ENCODE measurements at places on chromosomes 4 and X.
A peak's percentile ranks its signal among the peaks of the same experiment; 100 is the strongest.

- DNase-seq: no peak
Measured at GRCh38 chr4:182528819-182529218, 285.6 kb downstream of the TENM3 start.

GRCh38 chrX:37485429-37485828, 86.0 kb upstream of the LANCL3 start:
- DNase-seq: no peak

DNA sequence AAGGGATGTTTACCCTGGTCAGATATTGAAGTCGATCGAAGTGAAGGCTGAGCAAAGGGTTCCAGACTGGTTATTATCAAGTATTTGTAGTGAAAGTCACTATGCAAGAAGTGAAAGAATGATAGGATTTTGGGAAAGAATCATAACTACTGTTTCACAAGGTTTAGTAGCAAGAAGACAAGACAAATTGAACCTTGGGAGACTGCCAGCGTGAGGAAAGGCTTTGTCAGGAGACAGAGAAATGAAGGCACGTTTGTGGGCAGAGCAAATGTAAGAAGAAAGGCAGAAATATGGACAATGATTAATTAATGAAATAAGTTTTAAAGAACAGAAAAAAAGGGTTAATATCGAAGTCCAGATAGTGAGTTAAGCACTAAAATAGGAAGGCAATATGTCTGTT, 456.8 kb downstream of the TRIML1 start:
- DNase-seq: no peak

- no peak for DNase-seq
Measured at GRCh38 chr4:144104509-144105130, 35.9 kb downstream of the GYPA start.

GRCh38 chr4:182806259-182807252, 110.6 kb downstream of the DCTD start:
- peak; percentile 45 for DNase-seq

- DNase-seq: no peak
Measured at GRCh38 chrX:71930298-71930697, 19.7 kb downstream of the NHSL2 start.

DNA sequence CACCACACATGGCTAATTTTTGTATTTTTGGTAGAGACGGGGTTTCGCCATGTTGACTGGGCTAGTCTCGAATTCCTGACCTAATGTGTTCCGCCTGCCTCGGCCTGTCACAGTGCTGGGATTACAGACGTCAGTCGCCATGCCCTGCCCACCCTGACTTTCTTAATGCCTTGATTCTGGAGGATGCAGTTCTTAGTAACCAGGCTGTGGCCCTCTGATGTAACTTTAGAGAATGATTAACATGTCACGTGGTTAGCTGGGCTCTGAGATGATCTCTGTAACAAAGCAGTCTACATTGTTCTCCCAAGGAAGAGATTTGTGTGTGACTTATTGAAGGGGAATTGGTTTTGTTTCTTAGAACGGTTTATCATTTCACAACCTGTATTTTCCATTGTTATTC, 30.6 kb downstream of the ANK2 start:
- DNase-seq: no peak

GRCh38 chr4:81030981-81031791, 678 bp downstream of the BMP3 start:
- peak; percentile 0 for DNase-seq

DNA sequence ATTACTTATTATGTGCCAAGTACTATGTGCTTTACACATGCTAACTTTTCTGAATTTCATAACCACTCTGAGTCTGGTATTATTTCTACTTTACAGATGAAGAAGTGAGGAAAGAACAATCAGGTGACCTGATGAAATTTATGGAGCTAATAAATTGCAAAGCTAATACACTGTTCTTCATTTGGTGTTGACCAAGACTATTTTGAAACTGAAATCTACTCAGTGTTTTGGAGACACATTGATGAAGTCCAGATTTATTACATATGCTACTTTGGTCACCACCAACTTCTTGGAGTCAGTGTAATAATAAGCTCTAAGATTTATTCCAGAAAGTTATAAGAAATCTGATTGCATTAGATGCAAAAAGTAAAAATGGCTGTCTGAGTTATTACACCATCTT, 637.9 kb downstream of the FAT4 start:
- DNase-seq: no peak

DNA sequence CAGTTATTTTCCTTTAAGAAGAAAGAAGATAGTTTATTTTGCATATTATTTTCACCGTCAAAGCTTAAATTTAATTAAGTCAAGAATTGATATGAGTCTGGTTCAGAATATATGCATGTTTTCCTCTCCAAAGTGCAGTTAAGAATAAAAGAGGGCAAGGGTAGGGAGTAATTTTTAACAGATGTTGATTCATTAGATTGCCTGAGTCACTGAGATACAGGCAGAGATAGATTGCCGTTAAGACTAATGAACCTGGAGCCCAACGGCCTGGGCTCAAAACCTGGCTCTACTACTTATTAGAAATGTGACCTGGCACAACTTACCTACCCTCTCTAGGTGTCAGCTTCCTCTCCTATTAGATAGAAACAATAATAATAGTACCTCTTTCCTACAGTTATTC, 1037.4 kb upstream of the PABPC4L start:
- no peak for DNase-seq

DNA sequence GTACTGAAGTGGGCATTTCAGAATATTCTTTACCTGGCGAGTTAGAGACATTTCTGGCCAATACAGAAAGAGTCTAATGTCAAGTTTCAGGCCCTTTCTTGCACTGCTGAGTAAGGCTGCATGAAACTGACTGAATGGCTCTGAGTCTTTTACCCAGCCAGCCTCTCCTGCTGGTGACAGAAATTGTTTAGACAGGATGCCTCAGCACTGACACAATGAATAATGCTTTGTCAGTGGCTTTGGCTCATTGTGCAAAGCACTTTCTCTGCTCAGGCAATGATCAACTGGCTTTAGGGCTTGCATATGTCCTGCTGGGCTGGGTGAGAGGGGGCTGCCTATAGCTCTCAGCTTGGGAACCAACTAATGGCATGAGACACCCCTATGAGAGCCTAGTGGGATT, 45.5 kb downstream of the CLNK start:
- no peak for DNase-seq

- no peak for DNase-seq
Measured at GRCh38 chr4:8321771-8322170, 52.2 kb downstream of the HTRA3 start.

DNA sequence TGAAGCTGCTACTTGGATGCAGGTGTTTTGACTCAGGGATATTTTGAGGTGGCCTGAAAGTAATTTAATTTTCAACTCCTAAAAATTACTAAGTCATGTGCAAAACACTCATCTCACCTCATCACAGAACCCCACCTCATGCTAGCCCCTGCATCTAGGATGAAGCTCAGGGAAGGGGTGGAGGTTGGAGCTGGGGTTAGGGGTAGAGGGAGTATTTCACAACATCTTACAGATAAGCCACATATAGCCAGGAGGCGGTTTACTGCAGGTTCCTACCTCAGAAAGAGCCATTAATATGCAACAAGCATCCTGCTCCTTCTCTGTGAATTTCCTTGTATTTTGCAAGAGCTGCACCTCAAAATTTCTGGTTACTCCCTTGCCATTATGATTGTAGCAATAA, 70.5 kb upstream of the TSPAN5 start:
- no peak for DNase-seq

- no peak for DNase-seq
Measured at GRCh38 chr4:88106205-88106604, 52.2 kb downstream of the ABCG2 start.

DNA sequence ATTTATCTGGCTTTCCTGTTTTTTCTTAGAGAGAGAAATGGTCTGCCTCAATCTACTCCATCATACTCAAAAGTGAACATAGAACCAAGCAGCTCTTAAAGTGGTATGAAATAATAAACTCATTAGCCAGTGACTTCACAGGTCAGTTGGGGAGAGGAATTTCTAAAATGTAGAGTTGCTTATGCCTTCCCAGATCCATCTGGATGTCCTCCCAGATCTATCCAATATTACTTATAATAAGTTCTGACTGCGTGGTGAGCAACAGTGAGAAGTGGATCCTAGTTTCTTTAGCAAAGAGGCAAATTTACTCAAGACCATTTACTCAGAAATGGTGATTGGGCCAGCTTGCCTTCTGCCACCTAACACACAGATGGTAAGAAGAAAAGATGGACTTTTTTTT, 748.0 kb downstream of the PCDH18 start:
- DNase-seq: no peak

- DNase-seq: no peak
Measured at GRCh38 chr4:102193145-102193544, 152.1 kb downstream of the SLC39A8 start.

DNA sequence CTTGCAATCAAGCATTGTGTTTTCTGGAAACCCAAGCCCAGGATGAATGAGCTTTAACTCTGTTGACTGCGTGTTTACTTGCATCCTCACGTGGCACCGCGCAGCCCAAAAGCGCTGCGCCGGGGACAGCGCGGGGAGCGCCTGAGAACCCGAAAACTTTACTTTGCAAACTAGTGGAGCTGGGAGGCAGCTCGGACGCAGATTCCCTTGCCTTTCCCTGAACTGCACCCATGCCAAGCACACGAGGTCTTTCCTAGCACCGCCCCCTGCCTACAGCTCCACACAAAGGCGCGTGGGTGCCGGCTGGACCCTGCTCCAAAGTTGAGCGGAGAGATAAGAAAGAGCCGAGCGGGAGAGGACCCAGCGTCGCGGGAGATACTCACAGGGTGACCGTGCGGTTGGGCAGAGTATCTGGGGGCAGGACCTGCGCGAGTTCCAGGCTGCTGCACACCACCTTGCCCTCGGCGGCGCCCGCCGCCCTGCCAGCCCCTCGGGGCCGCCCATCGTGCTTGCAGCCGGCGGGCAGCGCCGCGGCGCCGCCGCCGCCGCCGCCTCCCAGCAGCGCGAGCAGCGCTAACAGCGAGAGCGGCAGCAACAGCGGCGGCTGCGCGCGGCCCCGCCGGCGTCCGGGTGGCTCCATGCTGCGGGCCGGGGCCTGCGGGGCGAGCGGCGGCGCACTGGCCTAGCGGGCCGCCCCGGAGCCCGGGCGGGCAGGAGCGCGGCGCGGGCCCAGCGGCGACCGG, 550 bp downstream of the ADGRA3 start:
- DNase-seq: no peak
